ENCODE measurements at places on chromosomes 1 and 21.

GRCh38 chr1:201022493-201022819 is 1.1 kb downstream of the KIF21B start:
- DNase-seq = no peak

DNA sequence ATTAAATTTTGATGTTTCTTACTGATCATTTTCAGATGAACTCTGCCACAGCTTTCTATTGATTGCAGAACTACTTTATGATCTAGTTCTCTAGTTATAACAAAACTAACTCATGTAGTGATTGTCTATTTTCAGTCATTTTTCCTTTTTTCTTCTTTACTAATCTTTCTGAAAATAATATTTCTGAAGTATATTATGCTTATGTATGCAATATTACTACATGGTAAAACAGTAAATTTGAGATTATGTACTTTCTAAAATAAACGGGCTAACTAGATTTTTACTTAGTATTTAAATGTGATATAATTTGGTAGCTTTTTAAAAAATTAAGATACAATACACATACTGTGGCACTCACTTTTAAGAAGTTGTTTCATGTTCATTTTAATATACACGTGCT is 7.6 kb downstream of the TSNAX start:
- no peak for DNase-seq

DNA sequence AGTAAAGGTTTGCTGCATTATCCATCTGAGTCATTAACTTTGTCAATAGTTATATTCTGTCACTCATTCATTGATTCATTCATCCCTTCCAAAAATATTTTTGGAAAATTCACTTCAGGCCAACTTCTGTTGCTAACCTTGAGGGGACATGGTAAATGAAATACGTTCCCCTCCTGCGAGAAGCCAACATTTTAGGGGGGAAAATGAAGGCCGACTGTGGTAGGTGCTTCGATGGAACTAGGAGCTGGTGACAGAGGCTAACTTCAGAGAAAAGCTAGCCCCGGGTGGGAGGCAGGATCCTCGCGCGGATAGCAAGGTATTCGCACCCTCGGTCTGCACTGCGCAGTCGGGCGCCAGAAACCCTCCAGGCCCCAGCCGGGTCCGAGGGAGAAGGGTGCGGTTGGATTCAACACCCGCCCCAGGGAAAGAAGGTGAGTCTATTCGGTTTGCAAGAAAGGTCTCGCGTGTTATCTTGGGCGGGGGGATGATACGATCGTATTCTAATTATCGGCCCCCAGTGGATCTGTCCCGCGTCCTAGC is 646 bp upstream of the RRP15 start:
- no peak for DNase-seq

DNA sequence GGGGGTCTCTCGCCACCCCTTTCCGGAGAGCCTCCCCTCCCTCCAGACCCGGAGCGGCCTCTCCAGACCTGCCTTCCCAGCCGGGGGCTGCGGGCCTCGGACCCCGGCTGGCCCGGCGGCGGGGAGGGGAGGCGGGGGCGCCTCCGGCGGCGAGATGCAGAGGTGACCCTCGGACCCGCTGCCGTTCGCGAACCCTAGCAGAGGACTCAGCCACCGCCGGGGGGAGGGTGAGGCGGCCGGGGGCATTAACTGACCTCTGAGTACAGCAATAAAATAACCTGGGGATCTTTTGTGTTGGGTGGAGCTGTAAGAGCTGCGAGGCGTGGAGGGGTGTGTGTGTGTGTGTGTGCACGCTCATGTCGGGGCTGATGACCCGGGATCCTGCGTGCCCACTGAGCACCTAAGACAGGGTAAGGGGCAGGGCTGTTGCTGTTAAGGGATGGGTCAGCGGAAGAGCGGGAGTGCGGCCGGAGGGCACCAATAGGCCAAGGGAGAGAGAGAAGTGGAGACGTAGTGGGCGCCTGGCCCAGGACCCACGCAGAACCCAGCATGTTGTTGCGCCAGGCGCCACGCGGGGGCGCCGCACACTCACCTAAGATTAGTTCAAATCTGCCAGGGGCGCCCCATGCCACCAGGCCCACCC is 6.3 kb downstream of the HAPLN2 start:
- no peak for DNase-seq

- no peak for DNase-seq
These were observed 34.5 kb upstream of the BCAR3 start for GRCh38 chr1:93716163-93716562.

- no peak for DNase-seq
These were observed 104.2 kb upstream of the CASZ1 start for GRCh38 chr1:10900691-10901090.

DNA sequence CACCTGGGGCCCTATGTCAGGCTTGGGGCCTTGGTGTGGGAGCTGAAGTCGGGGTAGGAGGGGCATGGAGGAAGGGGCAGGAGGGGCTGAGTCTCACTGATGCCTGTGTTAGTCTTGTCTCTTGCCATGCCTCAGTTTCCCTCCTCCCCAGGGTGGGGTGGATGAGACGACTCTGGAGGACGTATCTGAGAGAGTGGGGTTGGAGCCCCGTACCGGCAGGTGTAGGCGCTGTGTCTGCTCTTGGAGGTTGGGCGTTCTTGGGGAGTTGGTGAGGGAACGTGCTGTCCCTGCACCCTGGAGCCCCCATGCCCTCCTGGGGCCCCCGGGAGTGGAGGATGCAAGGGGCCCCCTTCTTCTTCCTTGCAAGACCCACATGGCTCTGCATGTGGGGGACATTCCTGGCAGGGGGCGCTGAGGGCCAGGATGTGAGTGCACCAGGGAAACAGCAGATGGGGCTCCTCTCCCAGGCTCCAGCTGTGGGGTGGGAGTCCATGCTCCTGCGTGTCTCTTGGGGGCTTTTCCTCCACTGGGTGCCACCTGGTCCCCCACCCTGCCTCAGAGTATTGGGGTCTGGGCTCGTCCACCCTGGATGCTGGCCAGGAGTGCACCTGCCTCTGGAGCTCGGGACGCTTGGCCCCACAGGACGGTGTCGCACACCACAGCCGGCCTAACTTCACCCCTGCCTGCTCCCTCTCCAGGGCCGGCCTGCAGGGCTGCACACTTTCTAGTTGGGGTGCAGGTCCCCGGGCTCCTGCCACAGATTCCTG is 1.4 kb upstream of the TNFRSF14 start:
- no peak for DNase-seq

- DNase-seq = no peak
These were observed 10.8 kb downstream of the AADACL4 start for GRCh38 chr1:12654657-12655056.

GRCh38 chr1:24374891-24375786 is 38.4 kb downstream of the STPG1 start:
- DNase-seq = no peak

DNA sequence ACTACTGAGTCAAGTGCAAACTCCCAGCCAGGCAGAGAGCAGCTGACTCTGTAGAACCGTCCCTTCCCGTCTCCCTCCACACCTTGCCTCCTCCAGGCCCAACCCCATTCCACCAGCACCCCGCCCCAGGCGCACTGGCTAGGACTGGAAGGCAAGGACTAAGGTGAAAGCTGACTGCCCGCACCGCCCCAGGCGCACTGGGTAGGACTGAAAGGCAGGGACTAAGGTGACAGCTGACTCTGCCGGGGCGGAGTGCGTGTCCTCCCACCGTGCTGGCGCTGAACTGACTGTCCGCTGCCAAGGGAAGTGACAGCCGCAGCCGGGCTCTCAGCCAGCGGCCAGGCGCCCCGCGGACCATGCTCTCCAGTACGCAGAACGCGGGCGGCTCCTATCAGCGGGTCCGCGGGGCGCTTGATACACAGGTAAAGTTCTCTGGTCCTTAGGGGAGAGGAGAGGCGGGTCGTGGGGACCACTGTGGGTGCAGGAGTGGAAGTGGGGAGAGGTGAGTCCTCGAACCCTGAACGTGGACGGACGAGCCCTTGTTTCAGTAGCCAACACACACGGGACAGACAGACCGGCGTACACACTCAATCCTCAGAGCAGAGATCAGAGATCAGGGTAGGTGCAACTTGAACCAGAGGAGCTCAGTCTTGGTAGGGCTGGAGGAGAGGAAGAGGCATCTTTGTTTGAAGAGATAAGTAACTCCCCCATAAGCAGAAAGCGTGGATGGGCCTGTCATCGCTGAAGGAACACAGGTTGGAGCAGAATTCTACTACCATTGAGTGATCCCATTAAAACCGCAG is 58.0 kb downstream of the RBM11 start:
- peak; percentile 8 for DNase-seq

Data from LNCaP clone FGC (cell line).